Aorta (tissue), 5 donors: ENCODE measurements at places on chromosomes 1 and 21. TPM values are rescaled to one million over a fixed set of nuclear protein-coding genes. Genes with fewer than 3 reads are reported as not detected.

- DNase-seq, result no peak
Measured at GRCh38 chr1:182205351-182206022, 144.0 kb upstream of the ZNF648 start.

DNA sequence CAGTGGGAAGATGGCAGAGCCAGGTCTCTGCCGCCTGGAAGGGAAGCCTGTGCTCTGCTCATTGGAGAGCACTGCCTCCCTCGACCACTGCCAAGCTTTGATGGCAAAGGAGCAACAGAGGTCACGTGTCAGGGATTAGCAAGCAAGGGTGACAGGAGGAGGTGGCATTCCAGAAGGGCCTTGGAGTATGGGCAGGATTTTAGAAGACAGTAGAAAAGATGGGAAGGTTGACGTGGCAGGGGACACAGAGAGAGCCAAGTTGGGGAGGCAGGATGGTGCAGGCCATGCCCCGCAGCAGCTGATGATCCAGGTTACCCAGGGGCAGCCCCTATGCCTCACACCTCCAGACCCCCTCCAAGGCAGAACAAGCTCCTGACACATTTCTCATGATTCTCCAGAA, 21.9 kb upstream of the LBR start:
- DNase-seq, result no peak

DNA sequence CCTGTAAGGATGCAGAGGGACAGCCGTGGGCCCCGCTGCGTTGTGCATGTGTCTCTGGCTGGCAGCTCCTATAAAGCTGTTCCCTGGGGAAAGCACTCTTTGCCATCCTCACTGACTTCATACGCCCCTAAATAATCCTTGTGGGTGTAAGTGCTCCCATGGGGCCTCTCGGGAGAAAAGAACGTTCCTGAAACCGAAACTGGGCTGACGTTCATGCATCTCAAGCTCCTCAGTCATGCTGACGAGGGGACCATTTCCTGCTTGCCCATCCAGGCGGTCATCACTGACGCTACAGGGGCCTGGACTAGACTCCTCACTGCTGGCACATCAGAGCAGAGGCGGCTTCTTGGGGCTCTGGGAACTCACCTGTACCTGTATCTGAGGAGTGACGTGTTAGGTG, 73.1 kb upstream of the USP24 start:
- peak; percentile 79 for DNase-seq

DNA sequence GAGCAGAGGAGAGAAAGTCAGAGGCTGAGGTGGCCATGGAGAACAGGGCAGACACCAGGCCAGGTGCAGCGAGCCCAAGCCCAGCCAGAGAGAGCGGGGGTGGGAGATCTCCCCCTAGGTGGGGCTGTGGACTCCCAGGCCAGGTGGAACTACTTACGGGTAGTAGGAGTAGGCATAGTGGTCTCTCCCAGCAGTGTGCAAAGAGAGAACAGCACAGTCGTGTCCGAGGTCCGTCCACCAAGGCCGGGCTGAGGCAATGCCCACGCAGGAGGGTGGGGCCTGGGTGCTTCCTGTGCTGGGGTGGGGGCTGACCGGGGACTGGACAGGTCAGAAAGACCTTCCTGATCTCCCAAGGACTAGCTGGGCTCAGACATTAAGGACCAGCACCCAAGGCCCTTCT, 263.7 kb downstream of the PTPRU start:
- peak; percentile 50 for DNase-seq

Gene OPRD1
- not detected for total RNA-seq
